CD4-positive, CD25-positive, alpha-beta regulatory T cell (primary cell): ENCODE measurements at places on chromosomes 13 and 19.
A peak's percentile ranks its signal among the peaks of the same experiment; 100 is the strongest.

- no peak overlapping the region for H3K27ac ChIP-seq
- H3K4me1 ChIP-seq, result no peaks in the 10 kb centered on the region
- no peaks in the 10 kb centered on the region for H3K27me3 ChIP-seq
- H3K36me3 ChIP-seq, result no peaks in the 10 kb centered on the region
- no peak for DNase-seq
- no peak overlapping the region for H3K4me3 ChIP-seq
These were observed 134.1 kb upstream of the RXFP2 start for GRCh38 chr13:31605076-31605860.

- no peaks in the 10 kb centered on the region for H3K27me3 ChIP-seq
- H3K27ac ChIP-seq, result no peak overlapping the region
- H3K4me1 ChIP-seq, result no peaks in the 10 kb centered on the region
- no peak for DNase-seq
These were observed 228.5 kb downstream of the ZIC5 start for GRCh38 chr13:99743094-99743493.

GRCh38 chr13:112972867-112973576, 4.0 kb downstream of the MCF2L start:
- H3K27me3 ChIP-seq, result peaks cover 3% of the 10 kb centered on the region
- no peak overlapping the region for H3K4me3 ChIP-seq
- H3K4me1 ChIP-seq, result peaks cover 23% of the 10 kb centered on the region

DNA sequence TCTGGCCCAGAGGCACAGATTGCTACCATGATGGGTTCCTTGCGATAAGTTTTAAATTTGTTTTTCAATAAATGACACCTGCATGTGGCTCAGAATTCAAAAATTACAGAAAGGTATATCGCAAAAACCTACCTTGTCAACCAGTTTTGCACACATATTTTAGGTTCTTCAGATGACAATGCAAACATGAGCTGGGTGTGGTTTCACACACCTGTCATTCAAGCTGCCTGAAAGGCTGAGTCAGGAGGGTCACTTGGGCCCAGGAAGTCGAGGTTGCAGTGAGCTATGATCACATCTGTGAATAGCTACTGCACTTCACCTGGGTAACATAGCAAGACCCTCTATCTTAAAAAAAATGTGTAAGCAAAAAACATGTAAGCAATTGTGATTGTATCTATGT, 56.1 kb downstream of the DNM2 start:
- H3K27ac ChIP-seq, result no peak overlapping the region
- H3K36me3 ChIP-seq, result peaks cover 54% of the 10 kb centered on the region
- H3K4me1 ChIP-seq, result no peaks in the 10 kb centered on the region
- no peak for DNase-seq
- no peak overlapping the region for H3K4me3 ChIP-seq
- no peaks in the 10 kb centered on the region for H3K27me3 ChIP-seq

DNA sequence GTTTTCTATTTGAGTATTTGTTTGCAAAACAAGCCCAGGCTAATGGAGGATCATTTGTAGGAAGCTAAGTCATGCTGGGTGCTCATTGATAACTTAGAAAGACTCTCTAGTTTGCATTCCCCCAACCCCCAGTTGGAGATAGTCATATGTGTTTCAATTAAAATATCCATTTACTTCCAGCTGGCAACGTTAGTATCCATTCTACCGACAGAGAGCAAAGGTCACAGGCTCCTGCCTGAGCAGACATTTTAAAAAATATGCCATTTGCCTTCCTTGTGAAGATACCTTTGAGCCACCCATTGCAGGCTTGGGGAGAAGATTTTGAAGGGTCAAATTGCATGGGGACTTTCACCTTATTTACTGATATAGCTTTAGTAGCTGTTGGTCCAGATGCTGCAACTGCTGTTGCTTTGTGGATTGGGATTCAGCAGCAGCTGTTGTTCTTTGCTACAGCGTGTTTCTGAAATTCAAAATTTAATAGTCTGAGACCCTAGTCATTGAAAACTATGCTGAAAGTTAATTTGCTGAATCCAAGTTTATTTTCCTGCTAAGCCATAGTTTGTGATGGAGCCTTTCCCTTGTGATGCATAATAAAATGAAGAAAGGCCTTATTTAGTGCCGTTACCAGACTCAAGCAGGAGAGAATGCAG, 335.1 kb downstream of the GPC6 start:
- H3K36me3 ChIP-seq, result no peaks in the 10 kb centered on the region
- no peak overlapping the region for H3K27ac ChIP-seq
- no peaks in the 10 kb centered on the region for H3K27me3 ChIP-seq
- no peak overlapping the region for H3K4me3 ChIP-seq

DNA sequence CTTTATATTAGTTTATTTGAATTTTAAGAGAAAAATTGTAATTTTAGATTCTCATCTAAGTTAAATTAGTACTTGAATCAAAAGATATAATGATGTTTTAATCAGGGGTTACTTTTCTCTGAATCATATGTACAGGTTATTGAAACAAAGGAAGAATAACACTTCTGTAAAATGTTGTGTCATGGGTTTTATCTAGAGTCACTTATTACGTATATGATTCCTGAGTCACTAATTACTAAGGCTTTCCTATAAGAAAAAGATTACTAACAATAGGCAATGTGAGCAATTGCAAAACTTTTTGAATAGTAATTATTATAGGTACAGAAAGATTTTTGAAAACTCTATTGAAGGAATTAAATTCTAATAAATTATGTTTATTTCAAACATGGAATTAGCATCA, 99.2 kb upstream of the KLF5 start:
- H3K4me1 ChIP-seq, result no peaks in the 10 kb centered on the region
- peaks cover under 1% of the 10 kb centered on the region for H3K36me3 ChIP-seq
- H3K27me3 ChIP-seq, result no peaks in the 10 kb centered on the region
- no peak overlapping the region for H3K4me3 ChIP-seq

DNA sequence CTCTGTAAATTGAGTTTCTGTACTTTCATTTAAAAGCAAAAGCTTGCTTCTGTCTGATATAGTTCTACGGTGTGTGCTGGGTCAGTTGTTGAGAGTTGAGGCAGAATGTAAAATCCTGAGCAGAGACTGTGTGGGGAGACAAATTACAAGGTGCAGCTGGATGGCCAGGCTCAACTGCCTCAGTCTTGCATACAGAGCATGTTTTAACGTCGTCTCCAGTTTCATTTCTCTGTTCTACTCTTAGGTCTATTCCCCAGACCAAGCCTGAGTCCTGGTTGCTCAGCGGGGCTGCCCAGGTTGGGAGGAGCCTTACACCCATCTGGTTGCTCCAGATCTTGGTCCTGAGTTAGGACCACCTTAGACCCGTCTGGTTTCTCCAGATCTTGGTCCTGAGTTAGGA, 54.4 kb upstream of the MEDAG start:
- H3K27me3 ChIP-seq, result peaks cover 8% of the 10 kb centered on the region
- no peak overlapping the region for H3K27ac ChIP-seq
- DNase-seq, result no peak
- H3K4me3 ChIP-seq, result no peak overlapping the region
- no peaks in the 10 kb centered on the region for H3K36me3 ChIP-seq

DNA sequence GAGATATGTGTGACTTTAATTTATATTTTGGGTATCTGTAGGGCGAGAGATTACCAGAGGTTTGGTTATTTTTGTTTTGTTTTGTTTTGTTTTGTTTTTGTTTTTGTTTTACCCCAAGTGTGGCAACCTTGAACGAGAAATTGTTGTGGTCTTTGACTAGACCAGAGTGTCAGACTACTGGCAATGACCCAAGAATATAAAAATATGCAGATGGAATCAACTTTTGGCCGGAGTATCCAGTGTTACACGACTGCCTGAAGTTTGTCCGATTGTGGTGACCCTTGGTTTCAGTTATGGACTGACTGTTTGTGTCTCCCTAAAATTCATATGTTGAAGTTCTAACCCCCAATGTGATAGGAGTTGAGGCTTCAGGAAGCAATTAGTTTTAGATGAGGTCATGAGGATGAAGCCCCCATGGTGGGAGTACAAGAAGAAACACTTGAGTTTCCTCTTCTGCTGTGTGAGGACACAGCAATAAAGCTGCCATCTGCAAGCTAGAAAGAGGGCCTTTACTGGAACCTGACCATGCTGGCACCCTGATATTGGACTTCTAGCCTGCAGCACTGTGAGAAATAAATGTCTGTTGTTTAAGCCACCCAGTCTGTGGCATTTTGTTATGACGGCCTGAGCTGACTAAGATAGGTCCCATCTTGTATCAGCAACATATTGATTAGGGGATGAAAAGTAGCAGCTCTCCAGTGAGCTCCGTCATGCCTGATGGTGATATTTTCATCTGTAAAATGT, 261.7 kb downstream of the MTUS2 start:
- no peaks in the 10 kb centered on the region for H3K36me3 ChIP-seq
- no peak overlapping the region for H3K27ac ChIP-seq
- DNase-seq, result no peak
- no peaks in the 10 kb centered on the region for H3K4me1 ChIP-seq
- H3K27me3 ChIP-seq, result peaks cover 2% of the 10 kb centered on the region
- no peak overlapping the region for H3K4me3 ChIP-seq

- no peaks in the 10 kb centered on the region for H3K36me3 ChIP-seq
- no peak overlapping the region for H3K27ac ChIP-seq
- DNase-seq, result no peak
- no peak overlapping the region for H3K4me3 ChIP-seq
These were observed 623.4 kb downstream of the PCDH17 start for GRCh38 chr13:58254943-58255342.

GRCh38 chr19:46383171-46383815, 30.1 kb downstream of the CCDC8 start:
- H3K27me3 ChIP-seq, result no peaks in the 10 kb centered on the region
- H3K27ac ChIP-seq, result no peak overlapping the region
- no peak overlapping the region for H3K4me3 ChIP-seq

GRCh38 chr13:108268466-108269112, 929 bp upstream of the TNFSF13B start:
- H3K4me3 ChIP-seq, result peak overlapping the region; percentile 79
- H3K36me3 ChIP-seq, result no peaks in the 10 kb centered on the region
- no peaks in the 10 kb centered on the region for H3K27me3 ChIP-seq
- peaks cover 34% of the 10 kb centered on the region for H3K4me1 ChIP-seq
- peak overlapping the region; percentile 62 for H3K27ac ChIP-seq

DNA sequence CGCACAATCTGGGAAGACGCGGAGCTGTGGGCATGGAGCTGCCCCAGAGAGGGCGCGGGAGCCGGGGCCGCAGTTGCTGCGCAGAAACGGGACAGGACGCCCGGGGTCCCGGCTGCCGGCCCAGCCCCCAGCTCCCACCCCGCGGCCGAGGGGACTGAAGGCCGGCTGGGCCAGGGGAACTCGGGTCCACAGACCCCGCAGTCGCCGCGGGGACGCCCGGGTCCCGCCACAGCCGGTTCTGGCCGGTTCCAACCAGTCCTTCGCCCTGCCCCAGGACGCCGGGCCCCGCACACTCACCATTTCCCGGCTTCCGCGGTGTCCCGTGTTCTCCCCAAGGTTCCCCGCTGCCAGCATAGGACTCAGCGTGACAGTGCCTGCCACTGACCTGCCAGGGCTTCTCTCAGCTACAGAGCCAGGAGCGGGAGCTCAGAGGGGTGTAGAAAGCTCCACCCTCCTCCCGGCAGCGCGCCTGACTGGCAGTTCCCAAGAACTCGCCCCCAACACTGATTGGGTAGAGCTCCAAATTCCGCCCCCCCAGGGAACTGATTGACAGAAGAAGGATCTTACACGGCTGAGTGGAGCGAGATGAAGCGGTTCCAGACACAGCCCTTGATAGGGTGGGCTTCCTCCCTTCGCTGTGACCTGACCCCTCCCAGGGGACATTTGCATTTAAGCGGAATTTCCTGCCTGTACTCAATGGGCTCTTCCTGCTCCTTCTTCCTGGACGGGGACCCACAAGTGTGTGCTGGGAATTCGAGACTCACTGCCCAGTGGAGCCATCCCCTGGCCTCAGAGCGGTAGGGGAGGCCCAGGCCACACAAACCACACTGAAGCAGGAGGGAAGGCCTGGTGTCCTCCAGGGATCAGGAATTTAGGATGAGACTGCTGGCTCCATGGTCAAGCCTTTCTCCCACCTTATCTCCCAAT, at the start of gene ZNF442:
TSS of gene ZNF442 (minus strand) at position 448 of the 927 bp plus-strand sequence. CDS start 2,052 bp downstream, outside the sequence.
- no peaks in the 10 kb centered on the region for H3K36me3 ChIP-seq
- peak; percentile 57 for DNase-seq
- peaks cover 6% of the 10 kb centered on the region for H3K4me1 ChIP-seq

DNA sequence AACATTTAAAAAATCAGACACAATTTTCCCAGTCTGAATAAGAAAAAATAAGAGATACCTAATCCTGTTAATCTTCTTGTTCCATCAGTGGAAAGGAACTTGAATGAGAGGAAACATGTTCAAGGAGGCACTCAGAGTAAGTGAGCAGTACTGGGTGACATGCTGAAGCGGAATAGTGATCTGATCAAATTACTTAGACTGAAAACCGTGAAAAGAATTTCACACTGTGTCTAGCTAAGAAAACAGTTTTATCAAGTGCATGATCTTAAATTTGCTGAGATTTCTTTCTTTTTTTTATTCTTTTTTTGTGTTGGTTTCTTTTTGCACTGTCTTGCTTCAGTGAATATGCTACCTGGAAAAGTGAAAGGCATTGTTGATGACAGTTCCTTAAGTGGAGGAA, 249.5 kb upstream of the SLC10A2 start:
- H3K27ac ChIP-seq, result no peak overlapping the region
- H3K27me3 ChIP-seq, result no peaks in the 10 kb centered on the region
- no peaks in the 10 kb centered on the region for H3K4me1 ChIP-seq
- H3K36me3 ChIP-seq, result no peaks in the 10 kb centered on the region
- H3K4me3 ChIP-seq, result no peak overlapping the region

DNA sequence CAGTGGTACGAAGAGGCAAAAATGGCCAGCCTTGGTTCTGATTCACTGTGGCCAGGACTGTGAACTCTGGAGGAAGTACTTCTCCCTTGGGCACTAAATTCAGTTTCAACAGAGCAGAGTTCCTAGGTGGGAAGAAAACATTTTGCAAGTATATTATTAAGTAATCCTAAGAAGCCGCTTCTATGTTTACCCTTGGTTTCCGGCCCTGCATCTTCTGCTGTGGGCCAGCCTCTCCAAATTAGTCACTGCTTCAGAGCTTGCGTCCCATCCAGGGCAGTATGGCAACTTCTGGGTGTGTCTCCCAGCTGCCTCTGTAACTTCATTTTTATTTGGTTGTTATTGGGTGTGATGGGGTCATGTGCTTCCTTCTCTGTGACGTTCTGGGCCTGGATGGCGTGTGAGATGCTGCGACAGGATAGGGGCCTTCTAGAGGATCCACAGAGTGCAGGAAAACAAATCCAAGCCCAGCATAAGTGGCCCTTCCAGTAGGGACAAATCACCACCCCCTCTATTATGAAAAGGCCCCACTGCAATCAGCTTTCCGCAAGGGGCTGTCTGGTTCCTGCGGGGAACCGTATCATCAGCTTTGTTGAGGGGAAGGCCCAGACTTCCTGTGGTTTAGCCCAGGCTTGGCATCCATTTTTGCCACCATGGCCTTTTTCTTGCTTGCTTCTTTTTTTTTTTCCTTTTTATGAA, 55.1 kb upstream of the C1QTNF9 start:
- no peaks in the 10 kb centered on the region for H3K27me3 ChIP-seq
- H3K36me3 ChIP-seq, result peaks cover 24% of the 10 kb centered on the region
- peaks cover 75% of the 10 kb centered on the region for H3K4me1 ChIP-seq
